ENCODE measurements at places on chromosomes 11 and 22.
A peak's percentile ranks its signal among the peaks of the same experiment; 100 is the strongest.

- no peak for DNase-seq
Measured at GRCh38 chr22:41826021-41826420, 6.9 kb upstream of the SREBF2 start.

DNA sequence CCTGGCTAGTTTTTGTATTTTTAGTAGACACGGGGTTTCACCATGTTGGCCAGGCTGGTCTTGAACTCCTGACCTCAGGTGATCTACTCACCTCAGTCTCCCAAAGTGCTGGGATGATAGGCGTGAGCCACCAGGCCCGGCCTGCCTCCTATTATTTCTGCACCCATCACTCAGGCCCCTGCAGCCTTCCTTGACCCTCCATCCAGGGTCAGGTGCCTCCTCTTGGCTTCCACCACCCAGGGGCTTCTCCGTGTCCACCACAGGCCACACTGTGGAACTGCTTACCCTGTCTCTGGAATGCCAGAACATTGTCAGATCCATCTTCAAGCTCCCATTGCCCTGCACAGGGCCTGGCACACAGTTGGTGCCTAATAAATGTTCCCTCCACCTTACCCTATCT is 75.4 kb upstream of the RTL6 start:
- DNase-seq = no peak

DNA sequence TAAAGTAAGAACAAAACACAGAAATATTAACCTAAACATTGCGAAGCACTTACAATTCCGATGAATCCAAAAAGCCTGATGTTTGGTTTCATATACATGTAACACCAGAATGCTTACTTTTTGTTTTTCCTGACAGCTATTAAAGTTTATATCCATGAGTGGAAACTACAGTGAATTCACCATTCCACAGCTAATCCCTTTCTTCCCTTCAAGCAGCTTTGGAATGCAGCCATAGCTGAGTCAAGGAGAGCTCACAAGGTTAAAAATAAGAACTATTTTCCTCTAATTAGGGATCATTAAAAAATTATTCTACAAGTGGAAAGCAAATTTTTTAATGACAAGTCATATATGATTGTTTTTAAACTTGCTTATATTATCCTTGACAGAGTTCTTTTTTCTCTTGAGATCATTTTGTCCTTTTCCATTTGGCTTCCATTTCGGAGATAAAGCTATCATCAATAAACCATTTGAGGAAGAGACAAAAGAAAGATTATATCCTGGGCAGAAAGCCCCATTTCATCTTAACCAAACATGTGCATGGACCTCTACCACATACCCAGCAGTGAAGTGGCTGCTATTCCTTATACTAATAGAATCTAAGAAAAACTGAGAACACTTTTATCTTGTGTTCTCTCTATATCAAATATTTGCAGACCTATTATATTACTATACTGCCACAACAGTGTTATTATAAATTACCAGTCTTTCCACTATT is 19.7 kb upstream of the FIBIN start:
- no peak for DNase-seq

DNA sequence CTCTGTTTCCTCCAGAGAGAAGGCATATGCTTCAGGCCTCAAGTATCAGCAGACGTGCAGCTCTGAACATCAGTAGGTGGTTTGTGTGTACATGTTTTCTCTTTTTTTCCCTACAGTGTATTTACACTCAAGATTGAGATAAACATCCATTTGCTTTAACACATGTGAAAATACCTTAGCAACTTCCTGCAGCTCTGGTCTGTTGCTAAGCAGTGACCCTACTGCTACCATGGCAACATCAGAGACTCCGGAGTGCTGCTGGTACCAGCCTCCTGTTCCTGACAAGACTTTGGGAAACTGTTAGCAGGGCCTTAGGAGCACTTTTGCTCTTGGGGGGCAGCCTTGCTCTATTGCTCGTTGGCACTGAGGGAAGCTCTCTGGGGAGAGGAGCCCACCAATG is 221.2 kb upstream of the PLET1 start:
- DNase-seq = no peak

- DNase-seq = peak; percentile 9
Measured at GRCh38 chr11:106076171-106076918, 802 bp downstream of the KBTBD3 start.

- DNase-seq = no peak
Measured at GRCh38 chr11:27619763-27620335, 80.4 kb downstream of the BDNF start.

DNA sequence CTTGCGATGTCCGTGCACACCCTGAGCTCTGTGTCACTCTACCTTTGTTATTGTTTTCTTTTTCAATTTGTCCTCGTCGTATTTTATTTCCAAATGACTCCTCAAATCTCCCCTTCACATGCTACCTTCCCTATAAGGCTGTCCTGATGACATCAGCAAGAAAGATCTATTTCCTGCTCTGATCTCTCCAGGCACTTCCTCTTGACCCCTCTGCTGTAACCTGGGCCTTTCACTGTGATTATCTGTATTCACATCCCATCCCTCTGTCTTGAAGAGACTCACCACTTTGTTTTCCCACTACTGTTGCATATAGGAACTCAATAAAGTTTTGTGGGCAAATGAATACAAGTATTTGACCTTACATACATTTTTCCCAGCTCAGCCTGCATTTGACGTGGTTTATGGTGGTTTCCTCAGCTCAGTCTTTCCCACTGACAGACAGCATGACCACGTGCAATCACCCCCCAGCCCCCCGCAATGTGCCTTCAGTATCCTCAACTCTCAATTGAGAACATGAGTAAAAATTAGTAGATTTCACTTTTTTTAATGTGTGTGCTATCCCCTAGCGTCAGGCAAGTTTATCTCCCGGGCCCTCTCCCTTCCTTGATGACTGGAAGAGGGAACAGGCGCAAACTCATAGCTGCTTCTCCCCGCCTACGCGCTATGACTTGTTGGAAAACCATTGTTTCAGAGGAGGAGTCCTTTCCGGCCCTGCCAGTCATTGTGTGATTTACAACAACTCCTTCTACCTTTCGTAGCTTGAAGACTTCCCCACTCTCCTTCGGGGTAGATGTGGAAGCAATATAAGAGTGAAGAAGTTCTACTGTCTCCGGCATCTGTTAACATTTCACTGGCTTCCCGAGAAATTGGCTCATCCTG is 498.5 kb downstream of the NTM start:
- DNase-seq = no peak

DNA sequence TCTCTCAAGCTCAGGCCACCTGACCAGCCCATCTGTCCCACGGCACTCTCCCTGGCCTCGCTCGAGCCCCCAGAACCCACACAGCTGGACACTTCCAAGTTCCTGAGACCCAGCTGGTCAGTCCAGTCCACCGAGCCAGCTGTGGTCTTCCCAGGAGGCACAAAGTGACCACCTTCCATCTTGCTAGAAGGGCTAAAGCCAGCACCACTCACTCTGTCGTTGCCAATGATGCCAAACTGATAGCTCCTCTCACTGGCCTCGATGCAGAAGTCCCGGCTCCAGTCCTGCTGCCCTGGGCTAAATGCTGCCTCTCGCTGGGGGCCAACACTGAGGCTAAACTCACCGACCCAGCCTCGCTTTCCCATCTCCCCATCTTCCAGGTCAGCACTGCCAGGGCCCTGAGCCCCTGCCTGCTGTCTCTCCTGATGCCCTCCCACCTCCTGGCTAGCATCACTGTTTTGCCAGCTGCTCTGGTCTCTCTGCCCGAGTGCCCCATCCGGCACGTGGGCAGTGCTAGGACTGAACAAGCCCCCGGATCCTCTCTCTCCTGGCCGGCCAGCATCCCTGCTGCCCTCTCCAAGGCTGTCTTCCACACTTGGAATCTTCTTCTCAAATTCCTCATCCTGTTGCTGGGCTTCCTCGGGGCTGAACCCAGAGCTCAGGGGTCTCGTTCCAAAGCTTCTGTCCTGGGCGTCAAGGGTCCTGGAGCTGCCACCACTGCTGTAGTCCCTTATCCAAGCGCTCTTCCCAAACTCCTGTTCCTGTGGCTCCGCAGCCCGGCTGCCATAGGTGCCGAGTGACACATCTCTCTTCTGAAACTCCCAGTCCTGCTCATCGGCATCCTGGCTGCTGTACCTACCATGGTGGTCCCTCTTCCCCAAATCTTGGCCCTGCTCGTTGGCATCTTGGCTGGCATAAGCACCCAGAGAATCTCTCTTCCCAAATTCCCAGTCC is 15.4 kb downstream of the TNKS1BP1 start:
- DNase-seq = no peak

DNA sequence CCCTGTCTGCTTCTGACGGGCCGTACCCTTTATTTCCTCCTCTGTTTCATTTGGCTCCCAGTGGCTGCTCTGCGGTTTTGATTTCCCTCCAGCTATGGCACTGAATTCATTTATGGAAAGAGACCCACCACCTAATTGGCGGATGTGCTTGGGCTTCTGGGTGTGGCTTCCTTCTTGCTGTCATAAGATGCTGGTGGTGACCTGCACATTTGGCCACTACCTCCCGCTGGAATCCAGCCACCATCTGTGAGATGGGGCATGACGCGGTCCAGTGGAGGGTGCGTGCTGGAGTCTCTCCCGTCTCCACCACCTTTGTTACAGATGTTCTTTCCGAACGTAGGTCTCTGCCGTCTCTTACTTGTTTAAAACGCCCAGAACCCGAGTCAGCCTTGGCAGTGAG is 47.7 kb upstream of the FADD start:
- DNase-seq = no peak

- no peak for DNase-seq
Measured at GRCh38 chr11:107856180-107856980, 2.2 kb downstream of the SLC35F2 start.

GRCh38 chr11:116864531-116864930 is 27.1 kb upstream of the APOA1 start:
- DNase-seq = no peak

DNA sequence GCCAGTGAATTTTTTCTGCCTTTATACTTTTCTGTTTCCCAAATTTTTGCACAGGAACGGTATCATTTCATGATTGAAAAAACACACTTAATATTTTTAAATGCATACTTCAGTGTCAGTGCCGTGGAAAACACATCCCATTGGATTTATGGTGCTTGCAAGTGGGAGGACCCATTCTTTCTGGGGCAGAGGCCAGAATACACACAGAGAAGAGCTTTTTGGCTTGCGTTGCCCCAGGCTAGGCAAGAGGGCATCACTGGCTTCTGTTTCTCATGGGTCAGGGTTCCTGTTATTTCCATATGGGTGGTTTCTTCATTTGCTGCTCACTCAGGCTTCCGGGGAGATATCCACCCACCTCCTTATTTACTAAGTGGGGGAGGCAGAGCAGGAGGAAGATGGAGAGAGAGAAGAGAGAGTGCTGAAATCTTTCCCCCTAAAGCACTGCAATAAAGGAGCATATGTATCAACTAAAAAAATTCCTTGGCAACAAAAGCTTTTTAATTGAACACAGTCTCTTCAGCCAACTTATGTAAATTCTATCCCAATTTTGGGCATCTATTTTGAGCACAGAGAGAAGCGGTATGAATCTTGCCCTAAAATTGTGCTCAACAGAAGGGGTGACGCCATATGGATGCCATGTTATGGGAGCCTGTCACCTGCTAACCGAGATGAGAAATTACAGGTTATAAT is 66.0 kb upstream of the KIRREL3 start:
- no peak for DNase-seq

DNA sequence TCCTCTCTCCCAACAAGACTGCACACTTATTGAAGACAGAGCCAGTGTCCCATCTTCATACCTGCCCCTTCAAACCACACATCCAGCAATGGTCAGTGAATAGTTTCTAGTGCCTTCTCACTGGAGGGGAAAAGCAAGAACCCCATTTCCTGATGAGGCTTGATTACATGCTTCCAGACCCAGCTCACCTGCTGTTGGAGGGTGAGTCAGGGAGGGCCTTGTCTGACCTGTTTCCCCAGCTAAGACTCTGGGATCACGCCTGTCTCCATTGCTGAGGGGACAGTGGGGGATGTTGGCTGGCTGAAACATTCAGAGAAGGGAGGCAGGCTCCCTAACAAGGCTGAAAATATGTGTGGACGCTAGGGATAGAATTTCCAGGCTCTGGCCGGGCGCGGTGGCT is 27.5 kb upstream of the ZDHHC13 start:
- DNase-seq = no peak

DNA sequence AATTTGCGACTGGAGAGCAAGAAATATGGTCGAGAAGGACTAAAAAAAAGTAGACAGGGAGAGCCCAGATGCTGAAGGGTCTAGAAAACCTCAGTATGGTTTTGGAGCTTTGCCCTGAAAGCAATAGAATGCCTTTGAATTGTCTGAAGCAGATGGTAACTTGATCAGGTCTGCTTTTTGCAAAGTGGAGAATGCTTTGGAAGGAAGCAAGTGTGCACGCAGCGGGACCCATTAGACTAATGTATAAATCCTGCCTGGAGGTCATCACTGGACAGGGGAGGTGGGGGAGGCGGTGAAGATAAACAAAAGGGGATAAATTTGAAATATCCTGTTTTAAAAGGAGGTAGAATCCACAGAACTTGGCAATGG is 757 bp upstream of the HINFP start:
- no peak for DNase-seq

DNA sequence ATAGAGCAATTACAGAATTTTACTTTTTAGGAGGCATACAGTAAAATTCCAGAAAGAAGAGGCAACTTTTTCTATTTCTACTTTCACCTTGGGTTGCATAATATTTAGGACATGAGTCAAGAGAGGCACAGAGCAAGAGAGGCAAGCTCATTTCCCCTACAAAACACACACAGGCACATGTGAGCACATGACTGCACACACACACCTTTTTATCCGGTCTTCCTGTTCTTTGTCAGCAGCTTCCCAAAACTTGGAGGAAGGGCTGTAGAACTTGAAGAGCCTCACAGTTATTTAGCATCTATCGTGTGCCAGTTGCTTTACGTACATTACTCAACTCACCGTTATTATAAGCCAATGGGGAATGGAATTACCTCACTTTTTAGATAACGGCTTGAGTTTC is 37.8 kb upstream of the CCDC179 start:
- DNase-seq = no peak

- DNase-seq = no peak
Measured at GRCh38 chr11:18332891-18333290, 10.5 kb downstream of the GTF2H1 start.

DNA sequence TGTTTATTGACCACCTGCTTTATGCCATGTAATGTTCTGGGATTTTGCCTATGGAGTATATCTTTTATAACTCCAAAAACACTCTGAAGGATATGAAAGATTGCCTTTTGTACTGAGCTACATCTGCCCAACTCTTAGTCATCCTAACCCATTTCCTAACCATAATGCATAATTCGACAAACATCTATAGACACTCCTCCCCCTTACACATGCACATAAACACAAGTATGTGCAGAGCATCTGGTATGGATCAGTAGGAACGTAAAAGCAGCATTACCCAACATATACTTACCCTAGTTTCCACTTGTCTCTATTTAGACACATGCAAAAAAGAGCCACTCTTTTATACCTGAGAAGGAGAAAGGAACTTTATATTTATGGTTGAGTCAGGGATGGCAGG is 272.8 kb downstream of the FAM76B start:
- no peak for DNase-seq

DNA sequence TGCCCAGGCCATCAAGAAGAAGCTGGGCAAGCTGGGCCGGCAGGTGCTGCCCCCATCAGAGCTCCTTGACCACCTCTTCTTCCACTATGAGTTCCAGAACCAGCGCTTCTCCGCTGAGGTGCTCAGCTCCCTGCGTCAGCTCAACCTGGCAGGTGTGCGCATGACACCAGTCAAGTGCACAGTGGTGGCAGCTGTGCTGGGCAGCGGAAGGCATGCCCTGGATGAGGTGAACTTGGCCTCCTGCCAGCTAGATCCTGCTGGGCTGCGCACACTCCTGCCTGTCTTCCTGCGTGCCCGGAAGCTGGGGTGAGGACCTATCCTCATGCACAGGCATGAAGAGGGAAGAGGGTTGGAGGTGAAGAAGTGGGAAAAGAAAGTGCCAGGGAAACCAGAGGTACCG is 5.3 kb upstream of the NHERF4 start:
- DNase-seq = no peak

GRCh38 chr11:965206-965775 is 39.6 kb downstream of the AP2A2 start:
- no peak for DNase-seq

All from stimulated activated naive CD8-positive, alpha-beta T cell treated with anti-CD3 and anti-CD28 coated beads, Interleukin-15, Interleukin-2, amounts not matched to agents 100 U/mL and 50 U/mL, for 24 hours (primary cell).